GM23338 (cell line): ENCODE measurements at places on chromosomes 7 and 10. TPM values are rescaled to one million over a fixed set of nuclear protein-coding genes. Genes with fewer than 3 reads are reported as not detected.

The PTPRZ1 gene
- total RNA-seq, result 230 and 238 TPM in 2 replicates

The CRPPA gene
- total RNA-seq, result 0.45 and 1.0 TPM in 2 replicates

The SLC26A4 gene
- 0.07 TPM in 1 of 2 replicates, not detected in the other for total RNA-seq

The ZNF746 gene
- 12.9 and 18.6 TPM in 2 replicates for total RNA-seq

The OR2A5 gene
- total RNA-seq, result not detected in 2 replicates

The CPA5 gene
- not detected in 2 replicates for total RNA-seq

The RNF32 gene
- 0.56 TPM in 1 of 2 replicates, not detected in the other for total RNA-seq

The ABCB4 gene
- 1.2 and 3.0 TPM in 2 replicates for total RNA-seq

The HOXA13 gene
- total RNA-seq, result not detected in 2 replicates

The OR2A7 gene
- 1.6 and 2.2 TPM in 2 replicates for total RNA-seq

GRCh38 chr10:5622186-5622960 lies 44.0 kb downstream of the ASB13 start:
- H3K27me3 ChIP-seq, result no peaks in the 10 kb centered on the region
- H3K4me1 ChIP-seq, result no peaks in the 10 kb centered on the region
- DNase-seq, result no peak
- H3K36me3 ChIP-seq, result no peaks in the 10 kb centered on the region
- no peak overlapping the region for H3K4me3 ChIP-seq

- H3K4me3 ChIP-seq, result no peak overlapping the region
- no peak overlapping the region for H3K27ac ChIP-seq
- peak; percentile 27 for DNase-seq
- peaks cover 4% of the 10 kb centered on the region; the same call in 1 of the 2 replicates for H3K4me1 ChIP-seq
These were observed 164.3 kb downstream of the SUGCT start for GRCh38 chr7:40299097-40299496.

- no peak overlapping the region for H3K4me3 ChIP-seq
- no peaks in the 10 kb centered on the region for H3K27me3 ChIP-seq
- DNase-seq, result no peak
- H3K27ac ChIP-seq, result no peak overlapping the region
These were observed 362.0 kb downstream of the ETV1 start for GRCh38 chr7:13627455-13627854.

- H3K27me3 ChIP-seq, result no peaks in the 10 kb centered on the region
- no peak overlapping the region for H3K4me3 ChIP-seq
- H3K4me1 ChIP-seq, result no peaks in the 10 kb centered on the region
- H3K27ac ChIP-seq, result no peak overlapping the region
- no peak for DNase-seq
- no peaks in the 10 kb centered on the region for H3K36me3 ChIP-seq
These were observed 148.1 kb downstream of the POU6F2 start for GRCh38 chr7:39125846-39126245.

- H3K36me3 ChIP-seq, result peaks cover 9% of the 10 kb centered on the region; the same call in 1 of the 2 replicates
- peak; percentile 70 for DNase-seq
- peak overlapping the region; percentile 22; the same call in 1 of the 2 replicates for H3K4me3 ChIP-seq
- peaks cover 74% of the 10 kb centered on the region for H3K4me1 ChIP-seq
- H3K27ac ChIP-seq, result peak overlapping the region; percentile 98
- H3K27me3 ChIP-seq, result no peaks in the 10 kb centered on the region
These were observed 58.6 kb upstream of the EFCAB10 start for GRCh38 chr7:105639667-105640493.

GRCh38 chr7:117862378-117862777 lies 10.9 kb downstream of the CTTNBP2 start:
- no peak overlapping the region for H3K27ac ChIP-seq
- H3K4me3 ChIP-seq, result no peak overlapping the region
- DNase-seq, result no peak
- no peaks in the 10 kb centered on the region for H3K27me3 ChIP-seq
- H3K4me1 ChIP-seq, result peaks cover 1% of the 10 kb centered on the region; the same call in 1 of the 2 replicates

DNA sequence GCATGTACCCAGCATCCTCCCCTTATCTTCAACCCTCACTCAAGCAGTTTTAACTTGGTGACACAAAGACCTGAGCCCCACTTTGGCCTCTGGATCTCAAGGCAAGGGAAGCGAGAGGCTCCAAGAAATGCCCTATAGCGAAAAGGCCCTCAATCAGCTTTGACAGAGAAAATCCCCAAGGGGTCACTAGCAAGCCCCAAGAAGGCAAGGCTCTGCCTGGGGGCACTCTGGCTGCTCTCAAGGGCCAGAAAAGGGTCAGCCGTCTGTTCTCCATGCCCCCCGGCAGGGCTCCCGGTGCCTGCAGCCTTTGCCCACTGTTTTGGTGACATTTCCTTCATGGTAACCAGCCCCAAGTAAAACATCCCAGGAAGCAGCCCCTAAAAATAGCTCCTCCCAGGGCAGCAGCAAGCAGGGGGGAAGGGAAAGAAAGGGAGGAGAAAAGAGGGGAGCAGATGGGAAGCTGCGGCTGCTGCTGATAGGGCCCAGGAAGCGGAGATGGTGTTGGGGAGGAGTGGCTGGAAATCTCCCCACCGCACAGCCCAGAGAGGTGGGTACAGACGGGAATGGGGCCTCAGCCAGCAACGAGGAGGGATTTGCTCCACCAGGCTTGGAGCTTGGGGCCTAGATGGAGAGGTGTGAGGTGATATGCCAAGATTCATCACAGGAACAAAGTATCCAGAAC lies 7.1 kb downstream of the CAMK2G start:
- no peaks in the 10 kb centered on the region for H3K27me3 ChIP-seq
- peak overlapping the region; percentile 89 for H3K27ac ChIP-seq
- H3K36me3 ChIP-seq, result no peaks in the 10 kb centered on the region
- H3K4me1 ChIP-seq, result peaks cover 15% of the 10 kb centered on the region; the same call in 1 of the 2 replicates
- peak; percentile 62 for DNase-seq

DNA sequence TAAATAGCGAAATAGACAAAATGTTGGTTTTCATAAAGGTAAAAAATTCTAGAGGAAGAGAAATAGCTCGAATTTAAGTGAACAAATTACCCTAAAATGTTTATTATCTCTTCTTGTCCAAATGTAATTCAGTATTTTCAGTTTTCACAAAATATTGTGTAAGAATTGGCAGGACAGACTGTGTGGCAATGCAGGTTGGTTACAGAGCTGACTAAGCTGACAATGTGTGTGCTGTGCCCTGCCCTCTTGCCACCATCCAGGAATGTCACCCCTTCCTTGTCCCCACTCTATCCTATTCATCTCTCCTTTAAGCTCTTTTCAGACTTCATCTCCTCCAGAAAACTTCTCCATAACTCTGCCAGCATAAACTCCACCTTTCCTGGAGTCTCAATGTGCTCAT lies 46.1 kb downstream of the COL28A1 start:
- no peak for DNase-seq
- H3K36me3 ChIP-seq, result 0 out of 2 replicates have a peak, but pooled peaks cover 4% of the 10 kb centered on the region
- no peak overlapping the region for H3K4me3 ChIP-seq
- H3K4me1 ChIP-seq, result no peaks in the 10 kb centered on the region
- H3K27me3 ChIP-seq, result no peaks in the 10 kb centered on the region

DNA sequence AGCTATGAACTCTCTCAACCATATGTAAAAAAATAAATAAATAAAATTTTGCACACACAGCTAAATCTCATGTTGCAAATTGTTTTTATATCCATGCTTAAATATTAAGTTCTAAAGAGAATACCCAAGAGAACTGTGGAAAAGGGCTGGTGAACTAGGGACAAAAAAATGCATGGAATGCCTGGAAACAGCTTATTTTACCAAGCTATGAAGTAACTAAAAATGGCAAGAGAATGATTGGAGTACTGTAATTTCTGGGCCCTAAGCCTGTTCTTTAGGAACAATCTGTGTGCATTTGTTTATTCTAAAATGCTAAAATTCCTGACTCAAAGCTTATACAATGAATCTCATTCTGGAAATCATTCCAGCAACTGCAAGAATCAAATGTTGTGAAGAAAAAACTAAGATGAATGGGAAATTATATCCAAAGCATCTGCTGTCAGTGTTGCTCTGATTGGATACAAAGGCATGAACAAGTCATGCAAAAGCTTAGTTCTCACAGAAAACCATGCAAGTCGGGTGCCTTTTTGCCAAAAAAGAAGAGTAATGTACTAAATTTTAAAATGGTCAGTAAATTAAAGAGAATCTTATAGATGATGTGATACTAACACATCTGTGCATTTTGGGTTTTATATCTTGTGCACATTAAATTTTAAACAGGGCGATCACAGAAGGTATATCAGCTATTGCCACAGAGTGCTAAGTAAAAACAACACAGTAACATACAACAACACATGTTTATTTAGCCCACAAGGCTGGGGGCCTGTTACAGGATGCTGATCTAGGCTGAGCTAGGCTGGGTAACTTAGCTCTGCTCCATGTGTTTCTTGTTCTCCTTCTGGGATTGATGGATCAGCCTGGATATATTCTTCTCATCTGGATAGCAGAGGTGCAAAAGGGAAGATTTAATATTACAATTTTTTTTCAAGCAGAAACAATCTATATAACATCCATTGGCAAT lies 453.5 kb upstream of the SEMA3A start:
- no peak overlapping the region for H3K4me3 ChIP-seq
- peaks cover 9% of the 10 kb centered on the region; the same call in 1 of the 2 replicates for H3K4me1 ChIP-seq
- no peak for DNase-seq
- no peaks in the 10 kb centered on the region for H3K27me3 ChIP-seq
- H3K27ac ChIP-seq, result no peak overlapping the region

DNA sequence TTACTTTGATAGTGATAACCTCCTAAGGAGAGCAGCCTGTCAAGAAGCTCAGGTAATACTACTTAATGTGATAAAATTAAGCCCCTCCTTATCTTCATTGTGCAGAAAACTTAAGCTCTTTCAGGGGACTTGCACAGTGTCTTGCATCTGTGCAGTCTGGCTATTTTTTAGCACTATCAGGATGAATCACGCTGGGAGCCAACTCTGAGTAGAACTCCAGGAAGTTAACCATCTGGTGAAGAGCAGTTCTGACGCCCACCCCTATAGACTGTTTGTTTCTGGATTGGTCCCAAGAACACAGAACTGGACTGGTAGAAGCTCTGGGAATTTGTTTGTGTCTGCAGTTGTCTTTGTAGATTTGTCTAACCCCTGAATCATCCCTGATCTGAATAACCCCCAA lies 41.9 kb downstream of the AGK start:
- no peaks in the 10 kb centered on the region for H3K27me3 ChIP-seq
- no peak overlapping the region for H3K27ac ChIP-seq
- no peak for DNase-seq
- H3K36me3 ChIP-seq, result peaks cover 6% of the 10 kb centered on the region
- H3K4me3 ChIP-seq, result no peak overlapping the region

DNA sequence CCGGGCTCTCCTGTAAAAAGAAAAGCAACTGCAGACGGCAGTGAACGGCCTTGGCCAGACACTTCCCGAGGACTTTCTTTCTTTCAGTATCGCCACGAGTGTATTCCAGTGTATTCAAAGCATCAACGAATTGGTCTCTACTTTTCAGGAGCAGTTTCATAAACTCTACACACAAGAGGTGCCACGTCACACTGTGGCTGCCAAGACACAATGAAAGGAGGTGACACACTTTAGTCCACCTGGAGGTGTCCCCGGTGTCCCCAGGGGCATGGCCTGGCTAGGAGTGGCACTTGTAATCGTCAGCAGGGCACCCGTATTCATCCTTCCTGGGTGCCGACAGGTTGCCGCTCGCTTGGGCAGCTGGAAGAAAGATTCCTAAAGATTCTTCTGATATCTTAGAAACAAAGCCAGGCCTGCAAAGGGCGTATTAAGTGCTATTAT lies 5.0 kb downstream of the TNS3 start:
- H3K27me3 ChIP-seq, result no peaks in the 10 kb centered on the region
- no peaks in the 10 kb centered on the region for H3K36me3 ChIP-seq
- no peak for DNase-seq
- no peak overlapping the region for H3K27ac ChIP-seq
- H3K4me1 ChIP-seq, result peaks cover 60% of the 10 kb centered on the region

GRCh38 chr7:27240015-27240731 lies 2.4 kb upstream of the EVX1 start:
- H3K36me3 ChIP-seq, result no peaks in the 10 kb centered on the region
- no peak for DNase-seq
- peaks cover 54% of the 10 kb centered on the region for H3K4me1 ChIP-seq
- H3K27me3 ChIP-seq, result peaks cover 100% of the 10 kb centered on the region
- peak overlapping the region; percentile 46 for H3K4me3 ChIP-seq
- no peak overlapping the region for H3K27ac ChIP-seq

- no peak overlapping the region for H3K27ac ChIP-seq
- H3K4me1 ChIP-seq, result 0 out of 2 replicates have a peak, but pooled peaks cover 7% of the 10 kb centered on the region
- no peaks in the 10 kb centered on the region for H3K27me3 ChIP-seq
- no peak overlapping the region for H3K4me3 ChIP-seq
- no peak for DNase-seq
These were observed 39.4 kb downstream of the VIPR2 start for GRCh38 chr7:159105066-159105780.

DNA sequence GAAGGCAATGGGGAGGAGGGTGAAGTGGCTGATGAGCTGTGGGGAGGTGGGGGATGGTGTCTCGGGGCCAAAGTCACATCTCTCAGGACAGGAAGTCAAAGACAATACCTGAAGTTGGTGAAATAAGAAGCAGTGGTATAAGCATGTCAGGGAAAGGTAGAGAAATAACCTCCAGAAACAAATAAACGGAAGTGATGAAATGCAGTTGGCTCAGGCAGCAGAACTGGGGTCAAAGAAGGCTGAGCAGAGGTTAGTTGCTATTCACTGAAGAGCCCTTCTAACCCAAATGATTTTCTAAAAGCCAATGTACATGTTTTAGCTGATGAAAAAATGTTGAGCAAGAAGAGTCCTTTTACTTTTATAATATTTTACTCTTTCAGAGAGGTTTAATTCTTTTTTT lies 78.6 kb upstream of the ADRB1 start:
- H3K27ac ChIP-seq, result no peak overlapping the region
- no peak for DNase-seq
- no peaks in the 10 kb centered on the region for H3K4me1 ChIP-seq
- peaks cover 4% of the 10 kb centered on the region; the same call in 1 of the 2 replicates for H3K36me3 ChIP-seq
- H3K4me3 ChIP-seq, result no peak overlapping the region

DNA sequence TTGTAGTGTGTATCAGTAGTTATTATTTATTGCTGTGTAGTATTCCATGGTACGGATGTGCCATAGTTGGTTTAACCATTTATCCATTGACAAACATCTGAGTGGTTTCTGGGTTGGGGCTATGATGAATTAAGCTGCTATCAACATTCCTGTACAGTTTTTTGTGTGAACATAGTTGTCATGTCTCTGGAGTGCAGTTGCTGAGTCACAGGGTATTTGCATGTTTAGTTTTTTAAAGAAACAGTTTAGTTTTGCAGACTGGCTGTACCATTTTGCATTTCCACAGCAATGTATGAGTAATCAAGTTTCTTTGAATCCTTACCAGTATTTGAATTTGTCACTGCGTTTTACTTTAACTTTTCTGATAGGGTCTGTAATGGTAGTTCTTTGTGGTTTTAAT lies 516.7 kb upstream of the CELF2 start:
- no peak overlapping the region for H3K4me3 ChIP-seq
- no peaks in the 10 kb centered on the region for H3K4me1 ChIP-seq
- no peaks in the 10 kb centered on the region for H3K36me3 ChIP-seq
- H3K27me3 ChIP-seq, result no peaks in the 10 kb centered on the region

DNA sequence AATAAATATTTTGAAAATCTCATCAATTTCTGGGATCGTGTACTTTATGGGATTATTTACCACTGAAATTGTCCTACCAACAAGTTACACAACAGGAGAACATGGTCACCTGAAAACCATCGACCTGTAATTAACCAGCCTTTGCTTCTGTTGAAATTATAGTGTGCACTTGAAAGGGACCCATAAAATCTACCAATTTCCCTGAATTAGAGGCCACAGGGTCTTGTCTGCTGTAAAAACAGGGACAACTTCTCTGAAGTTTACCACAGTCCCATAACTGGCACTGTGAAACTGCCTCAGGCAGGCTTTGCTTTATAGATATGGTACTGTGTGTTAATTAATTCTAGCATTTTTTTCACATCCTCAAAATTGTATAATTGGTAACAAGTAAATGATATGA lies 37.7 kb downstream of the RAB19 start:
- no peaks in the 10 kb centered on the region for H3K36me3 ChIP-seq
- H3K27ac ChIP-seq, result no peak overlapping the region
- H3K4me3 ChIP-seq, result no peak overlapping the region
- DNase-seq, result no peak
